K562 (cell line): ENCODE measurements at places on chromosomes 5 and 9. TPM values are rescaled to one million over a fixed set of nuclear protein-coding genes. Genes with fewer than 3 reads are reported as not detected.

Gene C9orf50
- not detected in 2 replicates for total RNA-seq

DNA sequence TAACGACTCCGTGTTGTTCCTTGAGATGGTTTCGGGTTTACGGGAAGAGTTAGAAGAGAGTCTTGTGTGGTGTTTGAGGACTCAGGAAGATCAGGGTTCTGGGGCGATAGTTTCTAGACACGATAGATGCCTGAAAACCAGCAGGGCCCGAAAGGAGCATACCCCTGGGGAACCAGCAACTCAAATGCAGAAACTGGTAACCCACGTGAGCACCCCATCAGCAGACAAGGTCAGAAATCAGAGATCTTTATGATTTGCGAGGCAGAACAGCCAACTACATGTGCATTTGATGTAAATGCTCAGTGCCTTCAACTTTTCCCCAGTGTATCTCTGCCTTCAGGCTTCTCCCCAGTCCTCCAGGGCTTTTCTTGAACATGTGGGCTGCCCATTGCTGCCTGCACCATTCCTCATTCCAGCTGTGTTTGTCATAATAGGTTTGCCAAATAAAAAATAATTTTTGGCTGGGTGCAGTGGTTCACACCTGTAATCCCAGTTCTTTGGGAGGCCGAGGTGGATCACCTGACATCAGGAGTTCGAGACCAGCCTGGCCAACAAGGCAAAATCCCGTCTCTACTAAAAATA, 75.1 kb downstream of the BASP1 start:
- no peak for DNase-seq

- DNase-seq, result no peak
These were observed 105.1 kb downstream of the PHF2 start for GRCh38 chr9:93681269-93682154.

- peak; percentile 5 for DNase-seq
These were observed 2.5 kb upstream of the HNRNPAB start for GRCh38 chr5:178201927-178202235.

Gene SLC6A3
- not detected in 2 replicates for total RNA-seq

- DNase-seq, result no peak
These were observed 38.8 kb upstream of the LIFR start for GRCh38 chr5:38595132-38595745.

Gene PDE6A
- not detected in 2 replicates for total RNA-seq
